ENCODE measurements at places on chromosomes 7 and 10.

DNA sequence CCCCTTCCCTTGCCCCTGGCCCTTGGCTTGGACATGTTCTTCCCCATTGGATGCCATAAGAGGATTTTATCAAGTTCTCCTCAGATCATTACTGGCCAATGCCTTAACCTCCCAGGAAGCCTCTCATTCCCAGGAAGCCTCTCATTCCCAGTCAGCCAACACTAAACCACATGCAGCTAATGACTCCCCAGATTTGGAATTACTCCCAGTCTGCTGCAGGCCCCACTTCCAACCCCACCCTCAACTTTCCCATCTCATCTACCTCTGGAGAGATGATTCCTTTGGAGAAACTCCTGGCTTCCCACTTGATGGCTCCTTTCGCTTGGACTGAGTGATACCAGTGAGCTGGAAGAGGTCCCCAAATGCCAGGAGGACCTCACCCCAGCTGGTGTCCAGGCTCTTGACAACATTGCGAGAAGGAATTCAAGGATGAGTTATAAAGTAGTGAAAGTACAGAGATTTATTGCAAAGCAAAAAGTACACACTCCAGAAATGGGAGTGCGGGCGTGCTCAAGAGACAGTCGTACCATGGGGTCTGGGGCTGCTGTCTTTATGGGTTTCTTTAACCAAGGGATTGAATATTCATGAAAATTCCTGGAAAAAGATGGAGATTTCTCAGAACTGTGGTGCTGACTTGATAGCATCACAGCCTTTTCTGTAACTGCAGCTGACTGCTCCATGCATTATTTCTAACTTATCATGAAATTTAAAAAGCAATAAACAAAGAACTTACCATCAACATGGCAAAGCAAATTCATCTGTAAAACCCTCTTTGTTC is 117.2 kb upstream of the ADCY1 start:
- no peak for DNase-seq

GRCh38 chr10:12419262-12419847 is 70.0 kb downstream of the CAMK1D start:
- DNase-seq, result no peak

- no peak for DNase-seq
These were observed 118.2 kb upstream of the FAM133B start for GRCh38 chr7:92708111-92709042.

DNA sequence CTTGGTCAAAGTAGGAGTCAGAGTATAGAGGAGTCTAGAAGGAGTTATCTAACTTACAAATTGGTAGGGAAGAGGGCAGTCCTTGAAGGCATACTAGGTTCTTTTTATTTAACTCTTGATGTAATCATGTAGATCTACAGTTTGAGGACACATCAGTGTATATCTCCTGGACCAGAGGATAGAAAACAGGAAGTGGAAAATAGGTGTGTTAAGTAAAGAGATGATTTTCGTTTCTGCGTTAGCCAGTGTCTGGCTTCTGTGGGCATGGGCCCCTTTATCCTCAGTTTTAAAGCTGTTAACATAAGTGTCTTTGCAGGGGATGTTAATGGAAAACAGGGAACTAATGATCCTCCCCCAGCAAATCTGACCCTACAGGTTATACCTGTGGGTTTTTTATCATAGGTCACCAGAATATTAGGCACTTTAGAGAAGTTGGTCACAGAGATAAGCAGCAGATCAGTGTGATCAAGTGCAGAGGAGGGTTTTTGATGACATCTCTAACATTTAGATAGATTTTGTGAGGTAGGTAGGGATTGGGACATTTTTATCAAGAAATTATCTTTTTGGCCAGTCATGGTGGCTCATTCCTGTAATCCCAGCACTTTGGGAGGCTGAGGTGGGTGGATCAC is 58.6 kb upstream of the PRSS1 start:
- no peak for DNase-seq

GRCh38 chr7:92275327-92275726 is 29.6 kb downstream of the ANKIB1 start:
- no peak for DNase-seq

GRCh38 chr10:62147425-62147824 is 121.2 kb downstream of the RTKN2 start:
- no peak for DNase-seq

GRCh38 chr7:21364801-21365271 is 63.0 kb upstream of the SP4 start:
- DNase-seq, result no peak

GRCh38 chr7:64581926-64582894 is 19.3 kb upstream of the ZNF680 start:
- no peak for DNase-seq

DNA sequence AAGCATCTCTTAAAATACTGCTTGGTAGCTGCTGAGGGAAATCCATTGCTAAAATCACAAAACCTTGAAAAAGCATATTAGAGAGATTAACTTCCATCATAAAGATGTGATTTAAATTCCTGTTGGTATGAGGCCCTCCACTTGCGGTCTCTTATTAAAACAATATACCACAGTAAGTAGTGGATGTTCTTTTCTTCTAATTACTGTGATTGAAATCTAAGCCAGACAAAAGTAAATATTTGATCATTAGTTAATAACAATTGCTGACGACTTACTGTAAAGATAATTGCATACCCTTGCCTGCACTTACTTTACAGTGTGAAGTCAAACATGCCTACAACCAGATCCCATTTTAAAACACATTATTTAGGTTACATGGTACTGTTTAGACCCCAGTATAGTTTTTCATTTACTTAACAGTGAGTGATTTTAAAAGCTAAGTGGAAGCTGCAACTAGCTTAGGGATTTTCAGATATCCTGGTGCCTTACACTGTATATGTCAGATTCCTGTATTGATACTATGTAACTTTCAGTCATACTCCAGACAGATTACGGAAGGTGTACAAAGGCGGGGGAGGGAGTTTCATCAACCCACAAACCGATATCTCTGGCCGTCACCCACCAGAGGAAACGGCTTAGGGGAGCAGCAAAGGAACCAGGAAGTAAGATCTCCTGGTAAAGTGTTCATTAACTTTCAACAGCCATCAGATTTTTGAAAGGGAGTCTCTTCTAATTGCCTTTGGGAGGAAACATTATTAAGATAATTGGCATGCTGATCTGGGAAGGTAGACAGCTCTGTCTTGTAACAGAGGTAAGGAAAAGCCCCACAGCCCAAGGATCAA is 986 bp downstream of the NRP1 start:
- no peak for DNase-seq

DNA sequence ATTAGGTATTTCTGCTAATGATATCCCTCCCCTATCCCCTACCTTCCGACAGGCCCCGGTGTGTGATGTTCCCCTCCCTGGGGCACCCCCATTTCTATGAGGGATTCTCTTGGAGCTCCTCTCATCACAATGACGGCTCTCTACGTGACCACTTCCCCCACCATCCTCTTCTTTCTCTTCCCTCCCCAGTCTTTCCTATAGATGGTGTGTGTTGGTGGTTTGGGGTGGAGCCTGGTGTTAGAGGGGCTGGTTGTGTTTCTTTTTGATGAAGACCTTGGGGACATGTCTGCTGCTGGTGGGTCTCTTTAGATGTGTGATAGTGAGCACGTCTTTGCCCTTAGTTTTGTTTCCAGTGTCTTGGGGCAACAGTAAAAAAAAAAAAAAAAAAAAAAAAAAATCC is 28.6 kb downstream of the RPS24 start:
- no peak for DNase-seq

- DNase-seq, result no peak
These were observed 22.2 kb upstream of the SH2B2 start for GRCh38 chr7:102264367-102264891.

GRCh38 chr7:107878636-107879035 is 12.3 kb upstream of the DLD start:
- DNase-seq, result no peak

GRCh38 chr10:58568428-58568935 is 55.8 kb downstream of the BICC1 start:
- DNase-seq, result no peak

DNA sequence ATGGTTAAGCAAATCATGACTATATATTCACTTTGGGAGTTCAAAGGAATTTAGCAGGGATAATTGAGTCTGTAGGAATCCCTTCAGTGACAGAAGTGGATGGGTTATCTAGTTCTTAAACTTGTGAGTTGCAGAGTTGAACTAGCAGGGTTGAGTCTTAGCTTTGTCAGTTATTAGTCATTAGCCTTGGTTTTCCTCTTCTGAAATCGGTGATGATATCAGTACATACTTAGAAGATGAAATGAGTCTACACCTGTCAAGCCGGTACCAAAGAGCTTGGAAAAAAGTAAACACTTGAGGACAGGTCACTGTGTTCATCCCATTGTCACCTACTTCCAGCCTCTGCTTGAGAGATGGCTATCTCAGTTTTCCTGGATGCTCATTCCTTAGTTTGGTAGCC is 73.5 kb downstream of the BUB3 start:
- no peak for DNase-seq

- no peak for DNase-seq
These were observed 21.3 kb downstream of the AVL9 start for GRCh38 chr7:32516551-32517100.

DNA sequence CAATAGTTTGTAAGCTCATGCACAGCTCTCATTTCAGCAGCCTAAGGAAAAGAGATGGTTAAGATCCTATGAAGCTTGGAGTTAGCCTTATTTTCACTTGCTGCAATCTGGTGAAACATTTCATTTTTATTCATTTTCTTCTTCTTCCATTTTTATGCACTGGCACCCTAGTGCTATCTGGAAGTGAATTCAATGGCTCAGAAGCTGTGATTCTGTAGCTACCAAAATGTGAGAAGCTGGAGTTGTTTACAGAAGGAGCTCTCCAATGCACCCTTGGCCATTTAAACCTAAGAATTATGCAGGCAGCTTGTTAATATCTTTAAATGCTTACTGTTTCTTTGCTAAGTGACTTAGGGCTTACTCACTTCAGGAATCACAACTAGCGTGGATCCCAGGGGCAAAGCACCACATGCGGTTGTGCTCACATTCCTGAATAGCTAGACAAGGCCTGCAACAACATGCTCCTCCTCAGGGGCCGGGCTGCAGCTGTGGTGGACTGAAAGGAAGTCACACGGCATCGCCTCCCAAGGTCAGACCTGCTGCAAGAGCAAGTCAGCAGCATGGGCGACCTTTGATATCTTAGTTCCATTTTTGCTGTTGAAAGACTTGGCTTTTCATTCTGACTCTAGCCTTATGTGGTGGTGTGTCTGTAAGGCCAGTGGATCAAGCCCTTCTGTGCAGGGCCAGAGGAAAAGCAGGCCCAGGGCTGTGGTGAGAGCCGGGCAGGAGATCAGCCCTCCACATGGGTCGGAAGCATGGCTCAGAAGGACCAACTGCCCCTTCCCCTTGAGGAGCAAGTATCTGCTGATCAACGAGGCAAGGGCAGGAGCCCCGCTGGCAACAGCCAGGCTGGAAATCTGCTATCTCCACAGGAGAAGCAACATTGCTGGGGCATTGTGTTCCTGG is 91.9 kb upstream of the MBL2 start:
- no peak for DNase-seq

GRCh38 chr10:14742382-14742781 is 32.3 kb downstream of the FAM107B start:
- no peak for DNase-seq

DNA sequence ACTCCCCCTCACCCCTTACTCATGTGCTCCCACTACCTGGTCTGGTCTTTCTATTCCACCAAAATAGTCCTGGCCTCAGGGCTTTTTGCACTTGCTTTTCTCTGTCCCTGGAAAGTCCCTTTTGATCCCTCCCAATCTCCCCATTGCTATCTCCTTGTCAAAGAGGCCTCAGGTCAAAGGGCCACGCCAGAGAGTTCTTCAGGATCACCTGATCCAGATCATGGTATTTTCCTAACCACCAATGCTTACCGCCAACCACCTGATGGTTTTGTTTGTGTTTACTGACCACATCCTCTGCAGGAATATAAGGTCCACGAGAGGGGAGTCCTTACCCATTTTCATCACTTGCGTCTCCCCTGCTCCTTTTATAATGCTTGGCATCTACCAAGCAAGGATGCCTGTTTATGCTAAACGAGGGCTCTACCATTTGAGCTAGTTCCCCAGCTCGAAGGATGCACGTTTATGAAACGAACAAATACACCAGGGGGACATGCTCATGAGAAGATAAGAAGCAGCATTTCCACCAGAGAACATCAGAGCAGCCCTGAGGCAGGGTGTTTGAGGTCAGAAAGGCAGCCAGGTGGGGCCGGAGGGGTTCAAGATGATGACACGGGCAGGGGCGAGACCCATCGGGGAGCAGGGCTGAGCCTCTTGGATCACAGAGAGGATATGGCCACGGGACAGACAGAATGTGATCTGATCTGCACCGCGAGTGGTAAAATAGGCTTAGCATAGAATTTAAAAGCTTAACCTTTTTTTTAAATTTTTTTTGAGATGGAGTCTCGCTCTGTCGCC is 43.1 kb upstream of the FOXK1 start:
- DNase-seq, result no peak

DNA sequence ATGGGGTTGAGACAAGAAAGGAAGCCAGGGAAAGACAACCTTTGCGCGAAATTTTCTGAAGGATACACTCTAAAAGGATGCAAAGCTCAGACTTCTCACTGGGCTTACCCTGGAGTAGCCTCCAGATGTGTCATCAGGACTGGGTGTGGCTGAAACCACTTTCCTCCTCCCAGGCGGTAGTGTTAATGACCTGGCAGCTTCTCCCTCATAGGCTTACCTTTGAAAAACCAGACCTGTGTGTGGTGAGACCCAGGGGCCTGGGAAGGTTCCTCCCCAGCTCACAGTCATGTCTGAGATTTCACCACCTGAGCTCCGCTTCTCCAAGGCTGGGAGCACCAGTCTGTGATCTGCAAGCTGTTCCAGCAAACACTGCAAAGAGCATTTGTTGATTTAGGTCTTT is 93.7 kb downstream of the EPC1 start:
- no peak for DNase-seq

GRCh38 chr7:42734568-42734967 is 177.3 kb downstream of the C7orf25 start:
- no peak for DNase-seq

DNA sequence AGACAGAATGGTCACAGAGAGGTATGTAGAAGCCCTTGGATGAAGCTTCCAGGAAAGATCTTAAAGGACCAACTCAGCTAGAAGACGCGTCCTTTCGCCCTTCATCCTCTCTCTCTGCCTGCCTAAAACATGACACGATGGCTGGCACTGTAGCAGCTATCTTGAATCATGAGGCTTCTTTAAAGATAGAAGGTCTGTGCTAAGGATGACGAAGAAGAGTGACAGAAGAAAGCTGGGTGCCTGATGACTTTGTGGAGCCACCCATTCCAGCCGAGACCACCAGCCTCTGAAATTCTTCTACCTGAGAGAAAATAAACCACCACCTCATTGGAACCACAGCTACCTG is 25.5 kb downstream of the WDR86 start:
- DNase-seq, result no peak

GRCh38 chr7:81327468-81328266 is 408.8 kb upstream of the SEMA3C start:
- no peak for DNase-seq
